ENCODE measurements at places on chromosomes 3 and 15.

DNA sequence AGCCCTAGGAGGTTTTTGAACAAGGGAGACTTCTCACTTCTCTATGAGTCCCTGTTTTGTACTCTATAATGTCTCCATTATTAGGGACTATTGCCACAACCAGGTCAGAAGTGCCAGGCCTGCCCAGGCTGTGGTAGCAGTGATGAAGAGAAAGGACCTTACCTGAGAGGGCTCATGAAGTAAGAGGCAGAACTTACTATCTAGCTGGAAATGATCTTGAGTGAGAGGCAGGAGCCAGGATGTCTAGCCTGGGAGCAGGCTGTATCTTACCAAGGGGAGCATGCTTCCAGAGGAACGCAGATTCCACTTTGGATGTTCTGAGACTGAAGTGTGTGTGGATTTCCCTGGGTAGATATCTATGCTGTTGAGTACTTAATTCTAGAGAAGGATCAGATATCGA lies 93.3 kb downstream of the RPL39L start:
- DNase-seq = no peak

- DNase-seq = no peak
Observed at GRCh38 chr3:195117978-195118581, 152.9 kb downstream of the XXYLT1 start.

DNA sequence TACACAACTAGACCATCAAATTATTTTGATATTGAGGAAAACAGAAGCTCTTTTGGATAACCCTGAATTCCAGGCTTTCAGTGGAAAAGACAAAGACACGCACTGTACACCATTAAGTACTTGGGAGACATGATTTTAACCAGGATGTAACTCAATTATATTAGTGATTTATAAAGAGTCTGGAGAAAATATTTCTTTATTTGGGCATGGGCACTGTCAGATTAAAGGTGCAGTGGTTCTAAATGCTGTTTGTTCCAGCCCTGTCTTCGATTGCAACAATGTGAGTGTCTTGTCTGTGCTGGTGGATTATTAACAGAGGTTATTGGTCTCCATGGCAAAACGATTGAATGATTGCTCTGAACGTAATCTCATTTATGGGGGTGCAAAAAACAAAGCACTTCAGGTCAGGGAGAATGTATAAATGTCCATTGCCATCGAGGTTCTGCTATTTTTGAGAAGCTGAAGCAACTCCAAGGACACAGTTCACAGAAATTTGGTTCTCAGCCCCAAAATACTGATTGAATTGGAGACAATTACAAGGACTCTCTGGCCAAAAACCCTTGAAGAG lies at the start of gene TM4SF4:
TM4SF4 (plus strand) TSS at position 448 of the 568 bp plus-strand sequence. CDS start 181 bp downstream, outside the sequence.
- DNase-seq = no peak

GRCh38 chr15:56725386-56725785 lies 7.9 kb downstream of the ZNF280D start:
- no peak for DNase-seq

- DNase-seq = no peak
Observed at GRCh38 chr3:14577897-14578296, 37.8 kb upstream of the GRIP2 start.

- DNase-seq = no peak
Observed at GRCh38 chr15:89243046-89243690, 611 bp upstream of the FANCI start.

- DNase-seq = no peak
Observed at GRCh38 chr15:52257734-52258062, 37.9 kb downstream of the MYO5C start.

GRCh38 chr3:69004138-69004537 lies 9.3 kb downstream of the EOGT start:
- DNase-seq = no peak

GRCh38 chr3:66404903-66405700 lies 95.7 kb downstream of the LRIG1 start:
- DNase-seq = no peak

DNA sequence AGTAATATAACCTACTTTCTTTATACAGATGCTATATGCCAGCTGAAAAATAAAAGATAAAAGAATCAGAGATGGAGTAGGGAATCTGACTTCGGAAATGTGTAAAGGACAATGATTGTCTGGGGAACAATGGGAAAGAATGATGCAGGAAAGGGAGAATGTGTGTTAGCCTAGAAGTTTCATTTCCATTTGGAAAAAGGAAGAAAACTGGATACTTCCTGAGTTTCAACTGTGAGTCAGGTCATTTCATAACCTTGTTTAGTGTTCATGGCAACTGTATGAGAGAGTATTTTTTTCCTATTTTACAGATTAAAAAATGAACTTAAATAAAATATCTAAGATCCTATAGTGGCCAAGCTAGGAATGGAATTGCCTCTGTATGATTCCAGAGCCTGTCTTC lies 261.3 kb upstream of the NECTIN3 start:
- no peak for DNase-seq

GRCh38 chr15:81478354-81478753 lies 104.3 kb upstream of the TMC3 start:
- no peak for DNase-seq

DNA sequence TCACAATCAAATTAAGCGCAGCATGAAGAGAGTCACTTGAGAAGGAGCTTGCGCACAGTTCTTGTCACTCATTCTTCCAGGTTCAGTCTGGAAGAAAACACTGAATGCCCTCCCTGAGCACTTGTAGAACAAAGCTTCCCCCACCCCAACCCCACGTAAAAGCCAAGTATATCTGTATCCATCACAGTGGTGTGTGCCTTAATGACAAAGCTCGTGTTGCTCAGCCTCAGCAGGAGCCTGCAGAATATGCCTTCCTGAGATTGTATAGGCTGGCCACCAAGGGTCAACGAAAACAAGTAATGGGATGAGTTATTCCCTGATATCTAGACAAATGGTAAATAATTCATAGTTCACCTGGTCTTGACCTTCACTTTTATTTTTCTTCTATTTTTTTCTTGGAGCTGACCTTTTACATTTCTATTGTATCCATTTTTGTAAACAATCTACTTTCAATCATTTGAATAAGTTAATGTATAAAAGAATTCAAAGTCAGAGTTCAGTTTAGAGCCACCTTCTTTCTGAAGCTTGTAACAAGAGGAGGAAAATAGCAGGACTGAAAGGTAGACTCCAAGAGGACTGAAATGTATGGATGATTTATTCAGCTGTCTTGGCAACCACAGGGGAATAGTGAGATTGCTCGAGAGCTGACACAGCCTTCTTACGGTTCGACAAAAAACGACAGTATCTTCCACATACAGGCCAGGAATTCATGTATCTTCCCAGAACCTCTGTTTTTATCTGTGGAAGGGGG lies 405.5 kb upstream of the TPM1 start:
- no peak for DNase-seq

DNA sequence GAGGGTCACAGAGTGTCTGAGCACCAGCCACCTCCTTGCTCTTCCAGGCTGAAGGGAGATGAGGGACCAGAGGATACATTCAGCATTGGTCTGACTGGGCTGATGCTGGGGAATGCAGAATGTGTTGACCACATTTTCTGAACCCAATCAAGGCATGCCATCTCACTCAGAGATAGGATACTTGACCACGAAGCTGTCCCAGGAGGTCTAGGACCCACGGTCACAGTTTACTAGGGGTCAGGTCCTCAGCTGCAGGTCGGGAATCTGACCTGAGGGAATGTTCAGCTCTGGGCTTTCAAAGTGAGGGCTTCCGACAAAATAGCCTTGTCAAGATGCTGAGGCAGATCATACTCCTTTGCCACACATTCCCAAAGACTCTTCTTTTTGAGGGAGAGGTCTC lies 19.6 kb downstream of the PLA2G4E start:
- no peak for DNase-seq

GRCh38 chr3:12916159-12916558 lies 74.8 kb upstream of the RPL32 start:
- no peak for DNase-seq

DNA sequence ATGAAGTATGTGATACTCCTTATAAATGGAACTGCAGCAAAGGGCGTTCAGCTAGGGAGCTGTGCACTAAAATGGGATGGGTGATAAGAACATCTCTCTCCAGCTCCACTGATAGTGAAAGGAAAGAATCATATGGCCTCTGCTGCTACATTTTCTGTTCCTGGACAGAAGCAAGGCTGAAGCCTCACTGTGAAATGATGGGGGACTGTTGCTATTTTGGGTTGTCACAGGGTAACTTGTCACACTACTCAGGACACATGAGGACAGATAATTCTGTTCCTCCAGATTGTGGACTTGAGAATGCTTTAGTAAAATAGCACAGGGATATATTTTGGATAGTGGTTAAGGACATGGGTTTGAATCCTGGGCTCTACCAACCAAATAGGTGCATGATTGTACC lies 423.6 kb downstream of the FHIT start:
- DNase-seq = no peak

- no peak for DNase-seq
Observed at GRCh38 chr3:138356730-138357405, 8.5 kb downstream of the MRAS start.

- DNase-seq = no peak
Observed at GRCh38 chr15:51286816-51287215, 51.6 kb downstream of the CYP19A1 start.

DNA sequence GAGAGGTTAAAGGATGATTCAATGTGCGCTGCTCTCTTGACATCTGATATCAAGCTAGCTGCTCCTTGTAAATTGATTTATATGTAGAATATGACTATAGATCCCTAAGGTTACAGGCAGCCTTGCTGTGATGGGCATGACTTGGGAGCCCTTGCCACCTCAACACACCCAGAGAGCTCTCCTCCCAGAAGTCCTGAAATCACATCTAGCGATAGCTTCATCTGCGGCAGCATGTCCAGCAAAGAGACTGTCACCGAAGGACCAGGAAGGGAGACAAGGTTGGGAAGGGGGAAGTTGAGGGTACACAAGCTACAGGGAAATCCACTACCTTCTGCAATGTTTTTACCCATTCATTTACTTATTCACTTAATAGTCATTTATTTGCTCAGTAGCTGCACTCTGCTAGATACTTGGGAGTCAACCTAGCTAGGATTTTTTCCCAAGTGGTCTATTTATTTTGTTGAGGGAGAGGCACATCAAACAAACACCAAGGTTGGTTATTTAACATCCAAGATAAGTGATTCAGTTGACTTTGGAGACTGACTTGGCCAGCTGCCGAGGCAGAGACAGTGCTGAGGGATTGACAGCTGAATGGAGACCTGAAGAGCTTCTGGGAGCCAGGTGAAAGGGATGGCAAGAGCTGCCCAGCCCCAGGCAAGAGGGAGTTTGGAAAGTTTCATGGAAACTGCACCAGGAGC lies 205.8 kb upstream of the IL12A start:
- DNase-seq = no peak

Measured in activated T-helper 9 cell treated with anti-CD3 and anti-CD28 coated beads, Interleukin-2, amount 50 U/mL, for 16 hours (primary cell).